ENCODE measurements at places on chromosomes 1 and 21.

- H3K4me1 ChIP-seq = no peaks in the 10 kb centered on the region
- no peaks in the 10 kb centered on the region for H3K27me3 ChIP-seq
- H3K27ac ChIP-seq = no peak overlapping the region
- no peak overlapping the region for H3K4me3 ChIP-seq
- no peaks in the 10 kb centered on the region for H3K36me3 ChIP-seq
Observed at GRCh38 chr1:240465531-240465940, 146.4 kb downstream of the GREM2 start.

- H3K36me3 ChIP-seq = no peaks in the 10 kb centered on the region
- no peak for DNase-seq
- no peak overlapping the region for H3K27ac ChIP-seq
- no peak overlapping the region for H3K4me3 ChIP-seq
Observed at GRCh38 chr1:15756143-15757015, 2.2 kb upstream of the FBLIM1 start.

GRCh38 chr1:33393524-33393923 is 37.4 kb downstream of the PHC2 start:
- peaks cover 5% of the 10 kb centered on the region for H3K4me1 ChIP-seq
- H3K27ac ChIP-seq = no peak overlapping the region
- no peaks in the 10 kb centered on the region for H3K36me3 ChIP-seq
- no peak overlapping the region for H3K4me3 ChIP-seq
- H3K27me3 ChIP-seq = no peaks in the 10 kb centered on the region

- no peaks in the 10 kb centered on the region for H3K36me3 ChIP-seq
- peaks cover 44% of the 10 kb centered on the region for H3K4me1 ChIP-seq
- H3K27me3 ChIP-seq = no peaks in the 10 kb centered on the region
- peak; percentile 32 for DNase-seq
Observed at GRCh38 chr1:175188936-175189335, 3.6 kb downstream of the KIAA0040 start.

DNA sequence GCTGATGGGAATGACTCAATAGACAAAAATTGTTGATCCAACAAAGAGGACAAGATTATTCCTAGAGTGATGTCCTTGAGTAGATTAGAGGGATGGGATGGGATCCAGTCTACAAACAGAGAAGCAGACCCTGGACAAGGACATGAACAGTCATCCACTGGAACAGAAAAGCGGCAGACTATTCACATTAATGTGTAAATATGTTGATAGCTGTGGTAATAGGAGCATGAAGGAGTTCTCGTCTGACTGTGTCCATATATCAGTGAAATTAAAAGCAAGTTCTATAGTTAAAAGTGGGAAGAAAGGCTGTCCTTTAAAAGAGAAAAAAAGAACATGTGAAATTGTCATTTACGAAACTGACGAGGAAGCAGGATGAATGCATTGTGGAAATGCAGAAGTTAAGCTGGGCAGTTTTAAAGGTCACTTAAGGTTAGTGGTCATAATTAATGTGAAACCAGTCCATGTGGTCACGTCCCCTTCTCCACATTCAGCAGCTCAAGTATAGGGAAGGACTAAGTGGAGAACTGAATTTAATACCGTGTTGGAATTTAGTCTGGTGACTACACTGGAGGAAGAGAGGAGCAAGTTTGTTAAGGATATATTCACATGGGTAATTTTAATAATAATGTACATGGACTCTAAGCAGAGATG is 62.1 kb downstream of the PIK3R3 start:
- no peaks in the 10 kb centered on the region for H3K4me1 ChIP-seq
- no peak overlapping the region for H3K4me3 ChIP-seq
- no peaks in the 10 kb centered on the region for H3K27me3 ChIP-seq
- no peak overlapping the region for H3K27ac ChIP-seq
- H3K36me3 ChIP-seq = no peaks in the 10 kb centered on the region
- DNase-seq = no peak

DNA sequence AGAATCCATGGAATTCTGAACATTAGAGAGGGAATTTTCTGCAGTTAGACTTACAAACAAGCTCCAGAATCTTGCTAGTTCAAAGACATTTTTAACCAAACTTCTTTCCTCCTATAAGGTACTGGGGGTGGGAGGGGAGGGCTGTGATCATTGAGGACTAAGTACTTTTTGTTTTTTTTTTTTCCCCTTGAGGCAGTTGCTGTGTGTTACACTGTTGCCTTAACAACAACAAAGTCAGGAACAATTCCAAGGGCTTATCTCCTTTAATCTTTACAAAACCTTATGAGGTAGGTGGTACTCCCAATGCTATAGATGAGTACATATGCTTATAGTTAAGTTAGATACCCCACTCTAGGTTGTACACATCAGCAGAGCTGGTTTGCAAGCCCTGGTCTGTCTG is 62.9 kb downstream of the PPP1R12B start:
- H3K27me3 ChIP-seq = no peaks in the 10 kb centered on the region
- no peak overlapping the region for H3K4me3 ChIP-seq
- no peaks in the 10 kb centered on the region for H3K36me3 ChIP-seq
- H3K27ac ChIP-seq = no peak overlapping the region
- no peak for DNase-seq

DNA sequence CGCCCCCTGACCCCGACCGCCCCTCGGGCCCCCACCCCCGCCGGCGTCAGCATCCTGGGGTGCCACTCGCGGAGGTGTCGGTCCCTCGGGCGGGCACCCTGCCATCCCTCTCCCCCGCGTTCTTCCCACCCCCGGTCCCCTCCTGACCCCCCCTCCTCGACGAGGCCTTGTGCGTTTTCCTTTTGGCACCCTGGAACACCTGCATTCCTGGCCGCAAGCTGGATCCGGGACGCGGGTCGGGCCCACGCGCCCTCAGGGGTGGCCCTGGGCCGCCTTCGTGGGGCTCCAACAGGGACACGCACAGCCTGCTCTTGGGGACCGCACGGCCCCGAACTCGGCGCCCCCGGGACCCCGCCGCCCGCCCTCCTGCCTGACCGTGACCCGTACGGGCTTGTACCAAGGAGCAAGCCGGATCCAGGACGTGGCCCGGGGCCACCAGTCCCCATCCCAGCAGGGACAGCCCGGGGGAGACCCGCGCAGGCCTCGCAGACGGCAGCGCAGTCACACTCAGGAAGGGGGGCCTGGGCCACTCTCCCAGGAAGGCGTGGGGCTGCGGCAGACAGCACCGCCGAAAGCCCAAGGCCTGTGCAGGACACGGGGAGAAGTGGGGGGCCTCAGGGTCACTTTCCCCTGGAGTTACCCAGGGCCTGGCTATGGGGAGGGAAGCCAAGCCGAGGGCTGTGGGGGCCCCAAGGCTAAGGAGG is 579 bp upstream of the SLC19A1 start:
- peak overlapping the region; percentile 51 for H3K27ac ChIP-seq
- H3K4me3 ChIP-seq = peak overlapping the region; percentile 50
- H3K4me1 ChIP-seq = peaks cover 10% of the 10 kb centered on the region
- no peak for DNase-seq
- no peaks in the 10 kb centered on the region for H3K36me3 ChIP-seq

- H3K4me1 ChIP-seq = no peaks in the 10 kb centered on the region
- DNase-seq = no peak
- H3K36me3 ChIP-seq = no peaks in the 10 kb centered on the region
- H3K4me3 ChIP-seq = no peak overlapping the region
- no peaks in the 10 kb centered on the region for H3K27me3 ChIP-seq
- H3K27ac ChIP-seq = no peak overlapping the region
Observed at GRCh38 chr1:202848191-202848542, 37.4 kb downstream of the PCAT6 start.

GRCh38 chr1:201245082-201245481 is 38.2 kb upstream of the PKP1 start:
- H3K27ac ChIP-seq = no peak overlapping the region
- H3K36me3 ChIP-seq = no peaks in the 10 kb centered on the region
- no peaks in the 10 kb centered on the region for H3K4me1 ChIP-seq
- no peaks in the 10 kb centered on the region for H3K27me3 ChIP-seq

DNA sequence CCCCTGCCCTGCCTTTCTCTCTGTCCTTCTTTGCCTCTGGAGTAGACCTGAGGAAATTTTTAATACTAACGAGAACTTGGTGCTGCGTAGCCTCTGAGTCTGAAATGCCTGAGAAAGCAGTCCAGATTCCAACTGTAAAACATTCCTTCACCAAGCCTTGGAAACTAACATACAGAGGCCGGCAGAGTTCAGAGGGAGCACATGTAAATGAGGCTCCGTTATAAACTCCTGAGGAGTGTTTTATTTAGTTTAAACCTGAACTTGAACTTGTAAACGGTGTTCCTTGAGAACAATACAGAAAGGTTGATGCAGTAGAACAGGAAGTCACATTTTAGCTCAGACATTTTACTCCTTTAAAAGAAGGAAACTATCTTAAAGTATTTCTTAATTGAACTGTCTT is 280.7 kb downstream of the TM2D1 start:
- DNase-seq = no peak
- no peaks in the 10 kb centered on the region for H3K36me3 ChIP-seq
- H3K27me3 ChIP-seq = no peaks in the 10 kb centered on the region

GRCh38 chr1:35932158-35932636 is 1.3 kb downstream of the AGO3 start:
- no peaks in the 10 kb centered on the region for H3K27me3 ChIP-seq
- H3K4me3 ChIP-seq = peak overlapping the region; percentile 88
- no peak for DNase-seq

- H3K27me3 ChIP-seq = no peaks in the 10 kb centered on the region
- H3K27ac ChIP-seq = no peak overlapping the region
- H3K4me3 ChIP-seq = no peak overlapping the region
Observed at GRCh38 chr1:55912438-55912837, 666.9 kb downstream of the PLPP3 start.
